ENCODE measurements at places on chromosomes 13 and 19.

GRCh38 chr19:32637480-32637879 is 37.5 kb downstream of the ANKRD27 start:
- DNase-seq, result no peak

DNA sequence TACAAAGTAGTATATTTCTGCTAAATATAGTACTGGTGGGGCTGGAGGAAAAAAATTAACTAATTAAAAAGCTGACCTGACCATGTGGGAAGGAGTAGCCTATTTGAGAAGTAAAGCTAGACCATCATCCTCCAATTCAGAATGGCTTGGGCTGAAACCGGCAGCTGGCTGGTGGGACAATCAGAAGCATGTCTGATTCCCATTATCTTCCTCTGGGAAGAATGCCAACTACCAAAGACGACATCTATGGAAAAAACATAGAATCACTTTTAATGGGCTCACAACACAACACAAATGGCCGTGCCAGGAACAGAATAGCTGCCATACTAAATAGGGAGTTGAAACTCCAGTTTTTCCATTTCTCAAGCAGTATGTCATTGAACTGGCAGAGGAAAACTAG is 120.4 kb upstream of the FREM2 start:
- DNase-seq, result no peak

DNA sequence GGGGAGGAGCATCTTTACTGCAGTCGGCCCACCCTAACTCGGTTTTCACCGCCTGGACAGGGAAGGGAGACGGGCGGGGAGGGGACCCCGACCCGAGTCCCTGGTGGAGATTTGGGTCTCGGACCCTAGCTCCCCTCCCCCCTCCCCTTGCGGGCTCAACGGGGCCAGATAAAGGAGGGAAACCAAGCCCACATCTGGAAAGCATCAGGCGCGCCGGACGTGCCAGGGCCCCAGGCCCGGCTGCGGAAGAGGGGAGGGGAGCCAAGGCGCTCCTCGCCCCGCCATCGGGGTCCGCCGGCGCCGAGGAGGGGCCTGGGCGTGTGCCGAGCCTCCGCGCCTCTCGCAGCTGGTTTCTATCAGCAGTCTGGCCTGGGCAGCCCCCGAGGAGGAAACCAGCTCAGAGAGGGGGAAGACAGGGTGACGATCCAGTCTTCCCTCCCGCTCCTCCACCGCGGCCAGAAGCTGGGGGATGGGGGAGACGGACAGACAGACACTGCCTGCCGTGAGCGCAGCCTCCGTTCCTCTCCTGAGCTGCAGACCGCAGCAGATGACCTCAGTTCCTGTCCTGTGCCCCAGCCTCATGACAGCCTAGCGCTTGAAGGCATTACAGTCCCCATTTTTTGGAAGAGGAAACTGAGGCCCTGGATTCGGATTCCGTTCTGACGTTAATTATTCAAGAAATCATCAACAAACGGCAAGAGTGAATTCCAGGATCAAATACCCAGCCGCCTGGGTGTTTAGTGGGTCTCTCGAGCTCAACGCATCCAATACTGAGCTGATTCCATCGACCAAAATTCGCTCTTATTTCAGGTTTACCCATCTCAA is 3.6 kb upstream of the GNG8 start:
- no peak for DNase-seq

- no peak for DNase-seq
Measured at GRCh38 chr19:1146412-1146699, 27.7 kb downstream of the SBNO2 start.

GRCh38 chr13:92994056-92994455 is 232.6 kb upstream of the GPC6 start:
- no peak for DNase-seq

- no peak for DNase-seq
Measured at GRCh38 chr13:51726446-51727193, 77.3 kb downstream of the DHRS12 start.

DNA sequence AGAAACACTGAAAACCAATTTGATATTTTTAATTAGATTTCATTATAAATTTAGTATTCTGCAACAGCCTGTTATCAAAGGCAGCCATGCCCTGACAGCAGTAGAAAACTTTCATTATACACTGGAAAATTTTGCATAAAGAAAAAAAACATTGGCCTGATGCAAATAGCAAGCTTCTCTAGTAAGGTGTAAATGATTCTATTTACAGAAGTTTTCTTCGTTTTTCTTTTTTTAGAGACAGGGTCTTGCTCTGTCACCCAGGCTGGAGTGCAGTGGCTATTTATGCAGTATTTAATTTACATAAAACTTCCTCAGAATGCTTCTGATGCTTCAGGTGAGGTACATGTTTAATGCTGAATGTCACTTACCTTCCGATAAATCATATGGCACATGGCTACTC is 67.0 kb downstream of the ABCC4 start:
- no peak for DNase-seq

GRCh38 chr19:7509625-7510024 is 6.3 kb upstream of the ZNF358 start:
- DNase-seq, result no peak
